Stimulated activated CD8-positive, alpha-beta memory T cell treated with anti-CD3 and anti-CD28 coated beads, Interleukin-2, amount 100 ng/mL, for 1 hour (primary cell): ENCODE measurements at places on chromosomes 11 and 22.

DNA sequence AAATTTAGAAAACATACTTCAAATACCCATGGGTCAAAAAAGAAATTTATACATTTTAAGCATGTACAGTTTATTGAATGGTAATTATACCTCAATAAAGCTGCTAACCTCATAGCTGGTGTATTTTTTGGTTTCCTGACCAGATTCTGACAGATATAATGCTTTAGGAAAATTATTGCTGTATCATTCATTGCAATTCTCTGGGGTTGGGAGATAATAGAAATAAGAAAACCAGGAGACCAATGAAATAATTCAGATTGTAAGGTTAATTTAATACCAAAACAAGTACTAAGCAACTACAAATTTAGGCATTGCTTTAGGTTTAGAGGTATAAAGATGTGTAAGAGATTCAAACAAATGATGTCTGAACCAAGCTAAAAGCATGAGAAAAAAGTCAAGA is 120.1 kb downstream of the ENTHD1 start:
- DNase-seq: no peak

DNA sequence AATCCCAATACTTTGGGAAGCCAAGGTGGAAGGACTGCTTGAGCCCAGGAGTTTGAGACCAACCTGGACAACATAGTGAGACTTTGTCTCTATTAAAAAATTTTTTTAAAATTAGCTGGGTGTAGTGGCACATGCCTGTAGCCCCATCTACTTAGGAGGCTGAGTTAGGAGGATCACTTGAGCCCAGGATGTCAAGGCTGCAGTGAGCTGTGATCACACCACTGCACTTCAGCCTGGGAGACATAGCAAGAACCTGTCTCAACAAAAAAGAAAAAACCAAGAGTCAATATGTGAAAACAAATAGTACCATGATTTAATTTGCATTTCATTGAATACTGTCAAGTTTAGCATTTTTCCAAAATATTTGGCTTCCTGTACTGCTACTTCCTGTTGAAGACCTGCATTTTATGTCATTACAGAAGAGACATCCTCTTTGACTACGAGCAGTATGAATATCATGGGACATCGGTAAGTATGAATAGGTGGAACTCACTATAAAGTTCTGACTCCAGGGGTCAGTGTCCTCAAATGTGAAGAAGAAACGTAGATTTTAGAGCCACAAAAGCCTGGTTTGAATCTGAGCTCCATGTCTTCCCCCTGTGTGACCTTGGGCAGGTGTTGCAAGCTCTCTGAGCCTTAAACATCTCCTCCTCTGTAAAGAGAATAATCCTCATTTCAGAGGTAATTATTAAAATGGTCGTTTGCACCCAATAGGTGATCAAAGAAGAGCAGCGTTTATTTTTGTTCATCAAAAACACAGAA is 16.0 kb downstream of the CDC45 start:
- DNase-seq: no peak

DNA sequence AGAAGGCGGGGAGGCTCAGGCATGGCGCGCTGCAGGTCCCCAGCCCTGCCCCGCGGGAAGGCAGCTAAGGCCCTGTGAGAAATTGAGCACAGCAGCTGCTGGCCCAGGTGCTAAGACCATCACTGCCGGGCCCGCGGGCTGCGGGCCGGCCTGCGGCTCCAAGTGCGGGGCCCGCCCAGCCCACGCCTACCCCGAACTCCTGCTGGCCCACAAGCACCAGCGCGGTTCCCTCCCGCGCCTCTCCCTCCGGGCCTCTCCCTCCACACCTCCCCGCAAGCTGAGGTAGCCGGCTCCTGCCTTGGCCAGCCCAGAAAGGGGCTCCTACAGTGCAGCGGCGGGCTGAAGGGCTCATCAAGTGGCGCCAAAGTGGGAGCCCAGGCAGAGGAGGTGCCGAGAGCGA is 4.6 kb upstream of the RDX start:
- DNase-seq: no peak

GRCh38 chr11:44229624-44230023 is 80.3 kb downstream of the ALX4 start:
- DNase-seq: no peak

- no peak for DNase-seq
Measured at GRCh38 chr11:77289737-77290136, 11.7 kb downstream of the GDPD4 start.

- no peak for DNase-seq
Measured at GRCh38 chr11:73271936-73272679, at the start of gene P2RY6. TSS of gene P2RY6 (plus strand) at chr11:73272338. CDS start at chr11:73296519, 24,181 bp downstream.

GRCh38 chr11:46009647-46010046 is 87.2 kb downstream of the LARGE2 start:
- no peak for DNase-seq

DNA sequence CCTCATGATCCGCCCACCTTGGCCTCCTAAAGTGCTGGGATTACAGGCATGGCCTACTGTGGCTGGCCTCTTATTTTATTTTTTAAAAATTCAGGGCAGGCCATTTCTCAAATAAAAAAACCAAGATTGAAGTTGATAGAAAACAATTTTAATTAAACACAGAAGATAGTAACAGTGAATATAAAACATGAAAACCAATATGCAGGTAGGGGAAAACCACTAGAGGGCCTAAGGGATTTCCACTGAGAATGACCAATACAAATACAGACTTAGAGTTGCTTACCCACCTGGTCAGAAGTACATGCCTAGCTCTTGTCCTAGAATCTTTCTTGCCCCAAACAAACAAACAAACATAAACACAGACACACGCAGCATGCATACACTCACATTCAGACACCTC is 1.7 kb upstream of the RTCB start:
- DNase-seq: no peak
